ENCODE measurements at places on chromosomes 1 and 21.

GRCh38 chr1:212119397-212119837 is 83.9 kb downstream of the DTL start:
- DNase-seq = no peak

GRCh38 chr1:8846263-8846662 is 28.8 kb upstream of the RERE start:
- DNase-seq = no peak

- no peak for DNase-seq
Measured at GRCh38 chr1:93995837-93996536, 86.8 kb upstream of the GCLM start.

GRCh38 chr1:169326956-169327268 is 40.7 kb downstream of the NME7 start:
- no peak for DNase-seq

DNA sequence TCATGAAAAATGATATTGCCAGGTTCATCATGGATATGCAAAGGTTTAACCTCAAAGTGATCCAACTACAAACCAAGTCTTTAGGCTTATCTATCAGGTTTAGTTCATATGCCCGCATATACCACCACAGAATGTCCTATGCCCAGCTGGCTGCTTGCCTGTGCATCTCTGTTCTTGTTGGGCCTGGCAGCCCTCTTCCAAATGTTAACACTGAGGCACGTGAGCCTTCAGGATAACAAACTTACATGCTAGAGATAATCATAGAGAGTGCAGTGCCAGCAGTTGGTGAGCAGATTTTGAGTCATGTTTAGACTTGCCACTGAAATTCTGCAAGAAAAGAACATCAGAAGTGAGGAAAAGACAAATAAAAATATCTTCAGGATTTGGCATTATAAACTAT is 607.9 kb upstream of the TMPRSS15 start:
- no peak for DNase-seq

DNA sequence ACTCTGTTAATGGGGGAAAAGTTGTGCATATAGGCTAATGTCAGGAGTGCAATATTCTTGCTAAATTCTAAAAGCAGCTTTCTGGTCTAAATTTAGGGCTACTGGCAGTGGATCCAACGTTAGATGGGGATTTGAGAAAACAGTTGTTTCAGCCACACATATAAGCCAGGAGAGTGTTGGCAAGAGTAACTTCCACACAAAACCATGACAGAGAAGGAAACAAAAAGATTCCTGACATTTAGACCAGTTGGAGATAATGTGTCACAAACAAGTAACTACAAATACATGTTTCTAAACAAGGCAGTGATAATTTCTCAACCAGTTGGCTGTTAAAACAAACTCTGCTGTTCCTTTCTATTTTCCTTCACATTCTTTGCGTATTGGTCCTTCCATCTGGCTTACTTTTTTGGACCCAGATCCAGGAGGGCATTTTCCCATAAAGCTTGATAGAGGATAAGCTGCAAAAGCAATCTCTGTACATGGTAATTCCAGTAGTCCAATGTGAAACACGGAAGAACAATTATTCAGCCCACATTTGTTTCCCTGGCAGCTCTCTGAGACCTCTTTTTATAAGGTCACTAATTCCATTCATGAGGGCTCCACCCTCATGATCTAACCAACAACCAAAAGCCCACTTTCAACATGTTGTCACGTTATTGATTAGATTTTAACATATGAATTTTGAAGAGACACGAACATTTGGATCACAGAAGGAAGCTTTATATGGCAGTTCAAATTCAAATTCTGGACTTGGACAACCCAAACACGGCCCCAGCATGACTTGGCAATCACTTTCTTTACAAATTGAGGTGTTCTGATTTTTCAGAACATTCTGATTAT is 1888.6 kb downstream of the MRPL39 start:
- no peak for DNase-seq

DNA sequence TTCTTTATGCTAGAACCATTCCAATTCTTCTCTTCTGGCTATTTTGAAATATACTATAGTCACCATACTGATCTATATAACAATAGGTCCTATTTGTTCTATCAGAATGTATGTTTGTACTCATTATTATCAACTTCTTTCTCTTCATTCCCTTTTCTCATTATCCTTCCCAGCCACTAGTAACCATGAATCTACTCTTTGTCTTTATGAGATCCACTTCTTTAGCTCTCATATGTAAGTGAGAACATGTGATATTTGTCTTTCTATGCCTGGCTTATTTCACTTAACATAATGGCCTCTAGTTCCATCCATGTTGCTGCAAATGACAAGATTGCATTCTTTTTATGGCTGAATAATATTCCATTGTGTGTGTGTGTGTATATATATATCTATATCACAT is 31.7 kb upstream of the RC3H1 start:
- no peak for DNase-seq

DNA sequence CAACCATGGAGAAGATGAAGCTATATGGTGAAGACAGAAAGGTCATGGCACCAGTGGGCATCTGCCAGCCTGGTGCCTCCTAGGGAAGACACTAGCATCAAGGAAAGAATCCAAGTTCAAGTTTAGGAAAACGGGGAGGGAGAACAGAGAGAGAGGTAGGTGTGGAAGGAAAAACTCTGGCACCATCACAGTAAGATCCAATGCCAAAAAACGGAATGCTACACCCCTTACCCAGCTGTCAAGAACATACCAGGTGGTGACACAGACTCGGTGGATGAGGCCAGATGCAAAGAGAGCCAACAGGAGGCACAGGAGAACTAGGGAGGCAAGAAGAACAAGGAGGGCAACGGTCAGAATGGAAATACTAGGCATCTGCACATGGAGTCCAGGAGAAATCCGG is 3.6 kb downstream of the KRTCAP2 start:
- DNase-seq = no peak

DNA sequence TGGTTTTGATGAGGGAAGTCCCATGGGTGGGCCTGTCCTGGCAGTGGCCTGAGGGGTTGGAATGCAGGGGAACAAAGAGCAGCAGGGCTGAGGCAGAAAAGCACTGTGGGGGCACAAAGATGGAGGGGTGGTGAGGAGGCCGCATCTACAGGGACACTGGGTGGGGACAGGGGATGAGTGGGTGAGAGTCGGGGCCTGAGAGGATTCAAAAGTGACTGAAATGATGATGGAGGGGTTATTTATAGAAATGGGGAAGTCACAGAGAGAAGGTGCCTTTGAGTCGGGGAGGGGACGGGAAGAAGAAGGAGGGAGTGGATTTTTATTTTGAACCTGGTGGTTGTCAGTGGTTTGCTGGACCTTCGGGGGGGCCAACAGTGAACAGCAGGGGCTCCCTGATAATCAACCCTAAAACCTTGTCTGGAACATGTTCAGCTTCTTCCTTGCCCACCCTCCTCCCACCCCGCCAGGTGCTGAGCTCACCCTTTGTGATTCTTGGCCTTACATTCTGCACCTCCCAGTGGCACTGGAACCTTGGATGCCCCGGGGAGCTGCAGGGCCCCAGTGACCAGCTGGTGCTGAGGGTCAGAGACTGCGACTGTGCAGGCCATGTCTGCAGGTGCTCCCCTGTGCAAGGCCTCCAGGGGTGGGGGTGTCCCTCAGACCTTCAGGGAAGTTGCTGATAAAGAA is 42.9 kb downstream of the IER5 start:
- DNase-seq = no peak

GRCh38 chr1:50105433-50105832 is 3.3 kb upstream of the ELAVL4 start:
- DNase-seq = no peak

GRCh38 chr1:159949981-159950381 is 4.1 kb downstream of the SLAMF9 start:
- no peak for DNase-seq

DNA sequence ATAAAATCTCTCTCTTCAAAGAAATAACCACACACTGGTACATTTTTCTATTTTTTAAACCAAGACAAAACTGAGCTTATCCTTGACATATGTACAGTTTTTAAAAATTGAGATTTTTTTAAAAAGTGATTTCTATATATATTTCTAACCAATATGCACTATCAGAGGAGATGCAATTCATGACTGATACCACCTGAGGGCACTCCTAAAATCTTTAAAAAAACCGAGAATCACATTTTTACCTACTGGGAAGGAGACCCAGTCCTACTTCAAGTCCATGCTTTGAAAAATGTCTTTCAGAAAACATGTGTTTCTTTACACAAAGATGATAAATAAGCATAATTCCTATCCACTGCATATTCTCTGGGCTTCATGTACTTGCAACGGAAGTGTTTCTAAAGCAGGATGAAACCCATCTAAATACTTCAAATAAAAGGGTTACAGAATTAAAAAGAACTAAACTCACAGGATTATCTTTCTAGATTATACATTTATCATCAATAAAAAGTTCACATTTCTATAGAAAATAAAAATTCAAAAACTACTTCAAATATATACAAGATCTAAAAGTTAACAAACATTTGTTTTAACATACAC is 98.6 kb downstream of the ENAH start:
- DNase-seq = no peak

GRCh38 chr1:83670909-83671565 is 327.9 kb downstream of the TTLL7 start:
- no peak for DNase-seq

DNA sequence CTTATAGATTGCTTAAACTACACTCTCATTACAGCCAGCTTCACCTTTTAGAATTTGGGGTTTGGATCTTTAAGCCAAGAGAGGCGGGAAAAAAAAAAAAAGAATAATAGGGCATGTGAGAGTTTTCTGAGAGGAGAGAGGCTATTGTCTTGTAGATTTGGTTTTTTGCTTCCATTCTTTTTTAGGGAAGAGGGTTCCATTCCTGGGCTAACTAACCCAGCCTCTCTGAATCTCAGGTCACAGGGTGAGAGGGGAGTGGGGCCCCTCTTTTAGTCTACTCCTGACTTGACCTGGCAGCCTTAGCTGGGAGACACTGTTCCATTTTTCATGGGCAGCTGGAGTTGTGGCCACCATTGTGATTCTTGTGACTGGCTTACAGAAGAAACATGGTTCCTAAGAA is 24.2 kb downstream of the PBX1 start:
- no peak for DNase-seq

DNA sequence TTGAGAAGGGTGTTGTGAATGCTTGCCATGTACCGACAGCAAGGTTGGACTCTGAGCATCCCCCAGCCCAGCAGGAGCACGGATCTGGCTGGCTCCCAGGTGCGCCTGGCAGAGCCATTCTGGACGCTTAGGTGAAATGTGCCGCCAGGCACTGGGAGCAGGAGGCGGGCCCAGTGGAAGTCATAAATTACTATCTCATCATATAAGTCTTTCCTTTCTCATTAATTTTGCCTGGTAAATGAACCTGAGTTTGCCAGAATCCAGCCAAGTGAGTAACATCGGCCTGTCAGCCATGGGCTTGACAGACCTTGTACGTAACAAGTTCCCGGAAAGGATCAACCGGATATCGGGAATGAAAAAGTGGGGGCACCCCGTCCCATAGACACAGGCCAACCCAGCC is 179.5 kb upstream of the ARHGEF16 start:
- no peak for DNase-seq

DNA sequence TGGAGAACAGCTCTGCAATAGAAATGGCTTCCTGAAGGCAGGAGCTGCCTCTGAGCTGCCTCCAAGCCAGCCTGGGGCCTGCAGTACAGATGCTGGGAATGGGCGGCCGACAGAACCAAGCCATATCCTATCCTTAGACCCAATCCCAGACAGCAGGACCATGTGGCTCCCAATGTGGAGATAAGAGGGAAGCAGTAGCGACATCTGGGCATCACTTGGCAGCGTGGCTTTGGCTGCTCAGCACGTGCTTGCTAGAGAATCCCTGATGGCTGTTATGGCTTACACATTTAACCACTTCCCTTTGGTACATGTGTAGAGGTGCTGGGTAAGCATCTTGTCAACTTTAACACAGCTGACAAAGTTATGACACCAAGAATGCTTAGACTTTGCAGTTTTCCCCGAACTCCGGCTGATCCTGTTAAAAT is 87.7 kb downstream of the MAN1C1 start:
- no peak for DNase-seq

GRCh38 chr21:43188181-43188580 is 19.4 kb downstream of the CRYAA start:
- DNase-seq = no peak

GRCh38 chr1:11426617-11427016 is 52.3 kb upstream of the DISP3 start:
- DNase-seq = no peak

DNA sequence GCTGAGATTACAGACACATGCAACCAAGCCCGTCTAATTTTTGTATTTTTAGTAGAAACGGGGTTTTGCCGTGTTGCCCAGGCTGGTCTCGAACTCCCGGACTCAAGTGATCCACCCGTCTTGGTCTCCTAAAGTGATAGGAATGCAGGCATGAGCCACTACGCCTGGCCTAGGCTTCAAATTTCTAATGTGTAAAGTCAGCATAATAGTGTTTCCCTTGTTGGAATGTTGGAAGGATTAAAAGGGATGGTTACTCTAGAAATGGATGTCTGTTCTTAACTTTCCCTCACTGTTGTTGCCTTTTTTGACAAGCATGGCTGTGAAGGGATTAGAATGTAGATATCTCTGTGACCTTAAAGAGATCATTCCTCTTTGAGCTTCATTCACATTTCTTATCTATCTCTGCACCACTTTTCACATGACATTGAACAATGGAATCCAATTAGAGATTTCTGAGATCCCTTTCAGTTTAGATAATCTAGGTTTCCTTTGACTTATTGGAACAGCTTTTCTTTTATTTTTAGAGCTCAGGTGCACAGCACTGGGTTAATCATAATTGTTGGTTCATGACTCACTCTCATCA is 33.7 kb downstream of the NFASC start:
- no peak for DNase-seq

GRCh38 chr1:193438771-193439170 is 252.4 kb upstream of the B3GALT2 start:
- DNase-seq = no peak

- DNase-seq = no peak
Measured at GRCh38 chr1:3121401-3122210, 52.6 kb downstream of the PRDM16 start.

- no peak for DNase-seq
Measured at GRCh38 chr1:227896710-227897655, 50.7 kb downstream of the WNT9A start.

DNA sequence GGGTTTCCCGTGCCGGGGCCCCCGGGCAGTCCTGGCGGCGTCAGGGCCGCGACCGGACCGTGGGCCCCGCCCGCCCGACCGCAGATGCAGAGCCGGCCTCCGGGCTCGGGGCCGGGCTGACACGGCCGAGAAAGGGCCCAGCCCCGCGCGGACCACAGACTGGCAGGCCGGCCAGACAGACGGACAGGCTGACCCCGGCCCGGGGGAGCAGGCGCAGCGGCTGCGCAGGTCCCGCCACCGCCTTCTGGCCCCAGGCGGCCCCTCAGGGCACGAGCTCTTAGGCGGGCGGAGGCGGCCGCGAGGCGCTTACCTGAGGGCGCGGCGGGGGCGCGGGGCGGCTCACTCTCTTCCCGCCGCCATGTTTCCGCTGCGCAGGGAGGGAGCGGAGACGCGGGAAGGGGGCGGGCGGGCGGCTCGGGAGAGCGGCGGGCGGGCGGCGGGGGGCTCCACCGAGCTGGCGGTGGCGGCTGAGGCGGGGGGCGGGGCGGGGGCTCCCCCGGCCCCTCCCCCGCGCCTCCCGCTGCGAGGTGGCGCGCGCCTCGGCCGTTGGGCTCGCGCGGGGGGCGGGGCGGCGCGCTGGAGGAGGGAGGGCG is at the start of gene SCMH1:
SCMH1 (minus strand) TSS at position 558 of the 593 bp plus-strand sequence. CDS start 56,173 bp downstream, outside the sequence.
- no peak for DNase-seq

Data from C1 segment of cervical spinal cord (tissue), 14 donors.